ENCODE measurements at places on chromosomes 2 and 18. TPM values are rescaled to one million over a fixed set of nuclear protein-coding genes. Genes with fewer than 3 reads are reported as not detected.

DNA sequence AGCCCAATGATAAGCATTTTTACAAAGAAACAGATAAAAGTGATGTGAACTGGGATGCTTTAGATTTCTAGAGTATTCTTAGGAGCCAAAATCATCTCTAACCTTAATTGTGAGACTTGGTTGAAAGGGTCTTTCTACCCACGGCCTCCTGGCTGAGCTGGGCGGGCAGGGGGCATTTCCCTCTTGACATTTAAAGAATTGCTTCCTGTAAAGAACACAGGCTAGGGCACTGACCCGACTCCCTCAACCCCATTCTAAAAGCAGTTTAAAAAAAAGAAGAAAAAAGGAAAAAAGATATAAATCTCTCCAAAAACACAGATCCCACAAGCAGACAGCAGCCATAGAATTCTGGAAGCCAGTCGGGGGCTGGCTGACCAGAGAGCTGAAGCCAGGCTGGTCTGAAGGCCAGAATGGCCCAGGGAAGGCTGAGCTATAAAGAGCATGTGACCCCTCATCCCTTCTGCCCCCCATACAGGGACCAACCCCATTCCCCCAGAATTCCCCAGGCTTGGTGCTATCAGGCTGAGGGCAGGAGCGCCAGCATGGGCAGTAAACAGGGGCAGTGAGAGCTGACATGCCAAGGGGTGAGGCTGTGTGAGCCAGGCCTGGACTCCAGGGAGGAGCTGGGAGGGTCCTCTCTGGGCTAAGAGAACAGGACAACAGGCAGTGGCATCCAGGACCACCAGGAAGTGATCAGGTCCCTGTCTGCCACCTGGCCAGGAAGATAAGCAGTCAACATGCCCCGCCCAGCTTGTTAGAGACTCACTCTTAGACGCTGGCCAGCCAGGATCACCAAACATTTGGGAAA is 188.5 kb downstream of the HDAC4 start:
- no peaks in the 10 kb centered on the region for H3K36me3 ChIP-seq
- no peak overlapping the region for H3K4me3 ChIP-seq
- DNase-seq: no peak
- peak overlapping the region; percentile 61 for H3K27ac ChIP-seq
- H3K27me3 ChIP-seq: no peaks in the 10 kb centered on the region

- DNase-seq: no peak
- no peaks in the 10 kb centered on the region for H3K4me1 ChIP-seq
- no peaks in the 10 kb centered on the region for H3K27me3 ChIP-seq
Observed at GRCh38 chr2:193076995-193077394, 882.3 kb upstream of the TMEFF2 start.

GRCh38 chr2:120624061-120624737 is 111.5 kb upstream of the GLI2 start:
- no peaks in the 10 kb centered on the region for H3K36me3 ChIP-seq
- H3K4me3 ChIP-seq: no peak overlapping the region
- H3K27ac ChIP-seq: no peak overlapping the region
- DNase-seq: no peak
- no peaks in the 10 kb centered on the region for H3K4me1 ChIP-seq

DNA sequence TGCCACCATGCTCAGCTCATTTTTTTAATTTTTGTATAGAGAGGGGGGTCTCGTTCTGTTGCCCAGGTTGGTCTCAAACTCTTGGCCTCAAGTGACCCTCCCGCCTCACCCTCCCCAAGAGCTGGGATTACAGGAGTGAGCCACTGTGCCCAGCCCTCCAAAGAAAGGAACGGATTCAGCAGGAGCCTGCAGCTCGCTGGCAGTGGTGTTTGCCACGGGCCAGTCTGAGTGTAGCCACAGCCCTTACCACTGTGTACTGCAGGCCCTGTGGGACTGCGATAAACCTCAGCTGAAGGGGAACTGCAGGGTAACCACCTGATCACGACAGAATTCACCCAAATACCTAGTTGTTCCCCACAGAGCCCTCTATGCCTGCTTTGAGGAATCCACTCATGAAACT is 6.8 kb downstream of the COPS9 start:
- peaks cover 7% of the 10 kb centered on the region for H3K36me3 ChIP-seq
- H3K4me3 ChIP-seq: no peak overlapping the region
- H3K27me3 ChIP-seq: no peaks in the 10 kb centered on the region
- peak overlapping the region; percentile 82 for H3K27ac ChIP-seq
- peaks cover 15% of the 10 kb centered on the region for H3K4me1 ChIP-seq

GRCh38 chr2:9764153-9764778 is 79.0 kb upstream of the TAF1B start:
- H3K27me3 ChIP-seq: no peaks in the 10 kb centered on the region
- H3K4me1 ChIP-seq: peaks cover 37% of the 10 kb centered on the region
- H3K4me3 ChIP-seq: no peak overlapping the region
- no peak for DNase-seq
- H3K27ac ChIP-seq: peak overlapping the region; percentile 65
- no peaks in the 10 kb centered on the region for H3K36me3 ChIP-seq

Gene PCARE
- 0.02 TPM for total RNA-seq

Gene EPB41L3
- 23.6 TPM for total RNA-seq

Gene PDCD1
- total RNA-seq: 0.20 TPM

Data from psoas muscle (tissue), 8 donors.